ENCODE measurements at places on chromosomes 5 and 9.
A peak's percentile ranks its signal among the peaks of the same experiment; 100 is the strongest.

GRCh38 chr5:102753889-102754766 lies 977 bp upstream of the PAM start:
- peaks cover 26% of the 10 kb centered on the region for H3K27me3 ChIP-seq
- peaks cover 39% of the 10 kb centered on the region for H3K4me1 ChIP-seq
- no peaks in the 10 kb centered on the region for H3K36me3 ChIP-seq
- DNase-seq = peak; percentile 80

- DNase-seq = no peak
- H3K4me1 ChIP-seq = no peaks in the 10 kb centered on the region
- no peaks in the 10 kb centered on the region for H3K27me3 ChIP-seq
- no peak overlapping the region for H3K27ac ChIP-seq
- peaks cover 49% of the 10 kb centered on the region for H3K36me3 ChIP-seq
- H3K4me3 ChIP-seq = no peak overlapping the region
Measured at GRCh38 chr9:33297432-33297831, 7.1 kb downstream of the NFX1 start.

DNA sequence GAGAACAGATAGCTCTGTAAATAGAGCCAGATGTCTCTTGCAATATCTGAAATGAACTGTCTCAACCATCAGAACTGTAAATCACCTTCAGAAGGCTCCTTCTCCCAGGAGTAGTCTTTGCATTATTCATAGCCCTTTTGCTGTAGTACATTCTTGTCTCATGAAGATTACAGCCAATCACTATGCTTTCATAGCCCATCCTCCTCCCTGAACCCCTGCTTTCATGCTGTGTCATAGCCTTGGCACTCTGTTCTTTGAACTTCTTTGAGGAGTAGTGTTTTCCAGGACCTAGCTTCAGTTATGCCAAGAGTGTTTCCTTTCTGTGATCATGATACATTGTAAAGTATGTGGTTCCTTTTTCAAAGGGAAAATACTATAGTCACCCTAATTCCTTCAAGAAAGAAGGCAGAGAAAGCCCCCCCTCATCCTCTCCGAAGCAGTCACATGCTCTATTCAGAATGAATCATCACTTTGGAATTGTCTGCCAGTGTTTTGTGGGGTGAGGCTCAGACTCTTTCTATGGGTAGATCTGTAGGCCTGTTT lies 61.1 kb downstream of the GRIA1 start:
- peak; percentile 65 for DNase-seq
- no peak overlapping the region for H3K27ac ChIP-seq
- peaks cover 19% of the 10 kb centered on the region for H3K4me1 ChIP-seq
- no peaks in the 10 kb centered on the region for H3K36me3 ChIP-seq

GRCh38 chr5:61767231-61768080 lies 435.4 kb downstream of the ZSWIM6 start:
- no peak for DNase-seq
- H3K4me3 ChIP-seq = no peak overlapping the region
- no peak overlapping the region for H3K27ac ChIP-seq
- H3K36me3 ChIP-seq = no peaks in the 10 kb centered on the region
- no peaks in the 10 kb centered on the region for H3K4me1 ChIP-seq

- DNase-seq = no peak
- no peaks in the 10 kb centered on the region for H3K27me3 ChIP-seq
- no peak overlapping the region for H3K27ac ChIP-seq
- no peaks in the 10 kb centered on the region for H3K36me3 ChIP-seq
Measured at GRCh38 chr5:54537725-54538124, 20.2 kb downstream of the SNX18 start.

- H3K27me3 ChIP-seq = no peaks in the 10 kb centered on the region
- H3K27ac ChIP-seq = no peak overlapping the region
- no peaks in the 10 kb centered on the region for H3K36me3 ChIP-seq
- no peak overlapping the region for H3K4me3 ChIP-seq
Measured at GRCh38 chr5:135743705-135744411, 90.6 kb upstream of the SLC25A48 start.

DNA sequence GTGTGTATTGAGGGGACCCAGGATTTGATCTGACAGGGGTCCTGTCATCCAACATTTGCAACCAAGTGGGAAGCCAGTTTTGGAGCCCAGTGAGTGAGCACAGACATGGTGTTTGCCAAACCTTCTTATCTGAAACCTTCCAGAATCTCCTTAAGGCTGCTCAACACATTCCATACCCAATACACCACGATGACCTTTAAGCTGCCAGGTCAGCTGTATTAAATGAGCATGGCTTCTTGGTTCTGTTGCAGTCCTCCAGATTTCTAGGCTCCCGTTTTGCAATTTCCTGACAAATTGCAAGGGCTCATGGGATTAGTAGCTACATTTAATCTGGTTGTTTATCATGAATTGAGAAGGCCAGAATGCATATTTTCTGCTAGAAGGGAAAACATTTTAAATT lies 124.2 kb upstream of the ATP10B start:
- no peak overlapping the region for H3K4me3 ChIP-seq
- H3K27ac ChIP-seq = no peak overlapping the region
- DNase-seq = no peak
- H3K27me3 ChIP-seq = no peaks in the 10 kb centered on the region
- H3K36me3 ChIP-seq = no peaks in the 10 kb centered on the region
- H3K4me1 ChIP-seq = no peaks in the 10 kb centered on the region

GRCh38 chr5:163222982-163223381 lies 214.4 kb upstream of the CCNG1 start:
- DNase-seq = no peak
- no peaks in the 10 kb centered on the region for H3K4me1 ChIP-seq
- no peaks in the 10 kb centered on the region for H3K36me3 ChIP-seq
- no peaks in the 10 kb centered on the region for H3K27me3 ChIP-seq
- H3K27ac ChIP-seq = no peak overlapping the region
- no peak overlapping the region for H3K4me3 ChIP-seq

- H3K36me3 ChIP-seq = peaks cover 5% of the 10 kb centered on the region
- no peaks in the 10 kb centered on the region for H3K4me1 ChIP-seq
- no peak overlapping the region for H3K4me3 ChIP-seq
- no peaks in the 10 kb centered on the region for H3K27me3 ChIP-seq
Measured at GRCh38 chr5:160020266-160020770, 11.4 kb downstream of the TTC1 start.

All from GM23338 (cell line).